Lung microvascular endothelial cell (primary cell): ENCODE measurements at places on chromosomes 16 and 17.

DNA sequence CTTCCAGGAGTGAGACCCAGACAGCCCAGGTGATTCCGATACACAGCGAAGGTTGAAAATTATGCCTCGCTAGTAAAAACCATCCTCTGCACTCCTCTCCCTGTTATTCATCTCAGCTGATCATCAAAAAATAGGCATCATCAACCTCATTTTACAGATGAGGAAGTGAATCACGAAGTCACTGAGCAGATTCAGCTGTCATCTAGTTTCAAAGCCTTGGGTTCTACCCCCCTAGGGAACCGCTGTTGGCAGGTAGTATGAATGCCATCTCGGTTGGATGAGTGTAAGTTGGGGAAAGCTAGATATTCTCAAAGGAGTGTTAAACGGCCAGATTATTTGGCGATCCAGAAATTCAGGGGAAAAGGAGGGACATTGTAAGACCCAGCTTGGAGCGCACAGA is 2.0 kb downstream of the CRYM start:
- DNase-seq, result no peak

- no peak for DNase-seq
Observed at GRCh38 chr17:222172-222571, 40.7 kb upstream of the DOC2B start.

DNA sequence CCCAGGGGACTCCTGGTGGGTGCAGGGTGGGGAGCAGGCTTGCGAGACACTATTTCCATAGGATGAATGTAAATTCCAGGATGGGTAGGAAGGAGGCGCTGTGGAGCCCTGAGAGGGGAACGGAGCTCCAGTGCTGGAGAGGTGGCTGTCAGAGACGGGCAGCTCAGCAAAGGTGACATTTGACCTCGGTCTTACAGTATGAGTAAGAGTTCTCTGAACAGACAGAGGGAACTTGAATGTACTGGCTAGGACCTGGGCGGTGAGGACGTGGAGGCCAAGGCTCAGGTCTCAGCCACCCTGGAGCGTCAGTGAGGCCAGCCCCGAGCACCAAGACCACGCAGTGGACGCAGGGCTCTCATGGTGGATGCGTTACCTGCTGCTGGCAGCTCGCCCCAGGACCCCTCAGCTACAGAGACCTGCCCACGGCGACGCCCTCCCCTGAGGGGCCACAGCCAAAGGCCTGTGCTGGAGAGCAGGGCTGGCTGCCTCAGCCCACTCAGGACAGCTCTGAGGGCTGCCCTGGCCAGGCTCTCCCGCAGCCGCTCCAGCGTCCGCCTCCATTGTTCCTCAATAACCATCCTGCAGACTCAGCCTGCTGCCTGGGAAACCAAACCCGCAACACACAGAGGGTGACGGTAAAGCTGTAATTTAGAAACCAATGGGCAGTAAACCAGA is 65.9 kb upstream of the TNRC6C start:
- peak; percentile 26 for DNase-seq

DNA sequence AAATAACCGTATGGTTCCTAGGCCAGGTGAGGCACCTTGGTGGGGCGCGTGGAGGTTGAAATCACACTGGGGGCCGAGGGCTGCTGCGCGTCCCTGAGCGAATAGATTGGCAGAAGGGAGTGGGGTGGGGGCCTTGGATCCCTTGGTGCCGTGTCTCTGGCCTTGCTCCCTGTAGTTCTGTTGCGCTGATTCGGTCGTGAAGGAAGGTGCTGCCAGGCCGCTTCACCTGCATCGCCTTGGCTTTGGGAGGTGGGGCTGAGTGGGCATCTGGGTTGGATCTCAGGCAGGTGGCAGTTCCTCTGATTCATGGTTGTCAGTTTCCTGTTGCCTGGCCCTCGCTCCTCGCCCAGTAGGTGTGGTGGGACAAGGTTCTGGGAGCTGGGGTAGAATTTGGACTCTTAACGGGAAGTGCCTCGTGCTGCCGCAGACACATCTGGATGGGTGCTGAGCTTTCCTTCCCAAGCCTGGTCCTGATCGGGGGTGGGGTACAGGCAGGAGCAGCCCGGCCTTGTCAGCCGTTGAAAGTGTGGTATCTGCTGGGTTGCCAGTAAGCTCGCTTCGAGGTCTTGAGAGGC is 30.1 kb downstream of the PGS1 start:
- no peak for DNase-seq

- no peak for DNase-seq
Observed at GRCh38 chr16:60681043-60681442, 1355.2 kb downstream of the CDH8 start.

DNA sequence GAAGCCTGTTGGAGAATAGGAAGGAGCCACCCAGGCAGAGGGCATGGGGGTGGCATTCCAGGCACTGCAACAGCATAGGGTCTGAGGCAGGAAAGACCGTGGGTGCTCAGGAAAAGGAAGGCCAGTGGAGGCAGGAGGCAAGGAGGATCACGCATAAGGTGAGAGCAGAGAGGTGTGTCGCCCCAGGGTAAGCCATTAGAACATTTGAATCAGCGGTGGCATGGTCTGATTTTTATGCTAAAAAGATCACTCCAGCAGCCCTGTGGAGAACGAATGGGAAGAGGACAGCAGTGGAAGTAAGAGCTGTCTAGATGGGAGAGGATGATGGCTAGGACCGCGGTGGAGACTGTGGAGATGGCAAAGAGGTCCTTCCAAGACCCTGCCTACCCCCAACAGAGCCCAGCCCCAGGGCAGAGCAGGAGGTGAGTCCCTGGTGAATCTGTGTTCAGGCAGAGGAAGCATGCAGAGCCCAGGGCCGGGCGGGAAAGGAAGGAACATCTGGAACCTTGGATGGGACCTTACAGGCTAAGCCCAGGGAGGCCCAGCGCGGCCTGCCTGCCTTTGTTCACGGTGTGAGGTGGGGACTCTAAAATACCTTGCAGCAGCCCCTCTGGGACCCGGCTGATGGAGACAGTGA is 7.8 kb downstream of the LPO start:
- no peak for DNase-seq

DNA sequence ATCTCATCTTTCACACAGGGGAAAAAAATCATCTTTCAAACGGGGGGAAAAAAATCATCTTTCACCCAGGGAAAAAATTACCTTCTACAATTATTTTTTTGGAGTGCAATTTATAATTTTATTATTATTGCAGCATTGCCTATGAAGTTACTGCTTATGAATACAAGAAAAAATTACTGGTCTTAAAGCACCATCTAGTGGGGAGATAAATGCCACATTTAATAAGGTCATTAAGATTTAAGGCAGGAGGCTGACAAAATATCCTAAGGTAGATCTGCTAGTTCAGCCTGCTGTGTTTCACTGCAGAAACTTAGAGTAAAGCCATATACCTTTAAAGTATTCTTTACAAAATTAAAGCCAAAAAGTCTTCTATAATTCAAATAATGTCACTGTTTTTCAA is 13.7 kb downstream of the SHCBP1 start:
- peak; percentile 73 for DNase-seq

DNA sequence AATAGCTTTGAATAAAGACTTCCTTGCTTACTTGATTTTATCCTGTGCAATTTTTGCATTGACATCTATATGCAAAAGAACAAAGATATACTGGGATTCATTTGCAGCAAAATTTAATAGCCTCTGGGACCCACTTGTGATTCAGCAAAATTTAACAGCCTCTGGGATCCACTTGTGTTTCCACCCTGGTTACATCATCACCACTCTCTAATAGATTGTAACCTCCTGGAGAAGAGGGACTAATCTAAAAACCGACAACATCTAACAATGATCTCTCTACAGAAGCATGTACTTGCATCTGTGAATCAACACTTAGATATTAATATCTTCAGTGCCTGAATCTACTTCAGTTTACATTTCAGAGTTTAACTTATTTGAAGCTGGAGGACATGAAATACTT is 202.0 kb upstream of the CPHXL start:
- DNase-seq, result no peak

- peak; percentile 43 for DNase-seq
Observed at GRCh38 chr17:55285340-55286301, 20.9 kb downstream of the HLF start.

DNA sequence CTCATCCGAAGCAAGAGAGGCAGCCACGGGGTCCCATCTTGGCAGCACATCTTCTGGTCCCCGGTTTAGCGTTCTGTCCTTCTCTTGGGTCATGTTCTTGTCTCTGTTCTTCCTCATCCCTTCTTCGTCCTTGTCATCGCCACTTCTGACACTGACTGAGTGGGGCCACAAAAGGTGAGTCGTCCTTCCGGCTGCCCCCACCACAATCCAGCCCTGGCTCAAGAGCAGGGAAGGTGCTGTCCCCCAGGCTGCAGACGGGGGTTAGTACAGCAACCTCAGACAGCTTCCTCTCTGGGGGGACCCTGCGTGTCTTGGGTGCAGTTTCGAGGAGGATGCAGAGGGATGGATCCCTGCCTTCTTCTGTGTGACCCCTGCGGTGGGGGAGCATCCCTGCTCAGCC is 21.8 kb downstream of the NAA60 start:
- DNase-seq, result no peak

- DNase-seq, result no peak
Observed at GRCh38 chr16:51429041-51429440, 278.0 kb upstream of the SALL1 start.

DNA sequence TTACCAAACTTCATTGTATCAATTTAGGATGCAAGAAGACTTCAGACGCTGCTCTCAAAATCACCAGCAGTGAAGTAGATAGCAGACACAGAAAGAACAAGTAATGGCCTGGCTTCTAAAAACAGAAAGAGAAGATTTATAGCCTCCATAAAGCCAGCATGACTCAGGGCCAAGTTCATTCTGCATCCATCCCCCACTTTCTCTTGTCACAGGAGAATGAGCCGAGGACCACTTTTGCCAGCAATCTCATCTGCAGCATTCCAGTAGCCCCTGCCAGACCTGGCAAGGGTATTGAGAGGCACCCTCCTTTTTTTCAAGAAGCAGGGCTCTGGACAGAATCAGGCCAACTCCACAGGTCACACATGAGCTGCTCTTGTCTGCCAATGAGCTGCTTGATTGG is 355.4 kb upstream of the SOX9 start:
- no peak for DNase-seq
